ENCODE measurements at places on chromosomes 4 and X.
A peak's percentile ranks its signal among the peaks of the same experiment; 100 is the strongest.

DNA sequence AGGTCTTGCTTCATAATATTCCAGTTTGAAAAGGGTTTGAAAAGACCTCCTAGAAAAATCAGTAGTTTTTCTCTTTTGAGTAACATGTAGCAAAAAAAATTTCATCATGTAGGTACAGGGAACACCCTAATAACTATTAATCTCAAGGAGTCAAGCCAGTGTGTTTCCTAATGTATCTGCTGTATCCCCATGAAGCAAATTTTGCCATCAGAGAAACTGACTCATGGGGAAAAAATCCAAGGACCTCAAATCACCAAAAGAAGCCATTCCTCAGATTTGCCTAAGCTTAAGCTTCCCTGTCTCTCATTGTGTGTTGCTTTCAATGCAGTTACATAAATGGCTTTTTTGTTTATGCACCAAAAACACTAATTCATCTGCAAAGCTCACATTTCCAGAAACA, 29.7 kb downstream of the F9 start:
- DNase-seq: no peak

- no peak for DNase-seq
Observed at GRCh38 chr4:26717332-26717731, 133.4 kb downstream of the TBC1D19 start.

DNA sequence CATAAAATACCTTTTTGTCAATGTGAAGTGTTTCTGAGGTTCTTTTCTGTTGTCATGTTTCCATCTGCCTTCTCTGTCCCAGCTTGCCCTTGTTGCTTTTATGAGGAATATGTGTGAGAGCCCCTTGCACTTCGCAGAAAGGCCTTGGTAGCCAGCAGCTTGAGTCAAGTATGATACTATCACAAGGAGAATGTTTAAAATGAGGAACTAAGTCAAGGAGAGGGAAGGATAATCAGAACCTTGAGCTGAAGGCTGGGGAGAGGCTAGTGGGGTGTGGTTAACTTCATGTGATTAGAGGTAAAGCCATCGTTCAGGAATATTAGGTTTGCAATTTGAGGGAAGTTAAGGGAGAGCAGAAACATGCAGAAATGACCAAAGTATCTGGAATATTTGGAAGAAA, 12.7 kb downstream of the PGK1 start:
- DNase-seq: no peak

DNA sequence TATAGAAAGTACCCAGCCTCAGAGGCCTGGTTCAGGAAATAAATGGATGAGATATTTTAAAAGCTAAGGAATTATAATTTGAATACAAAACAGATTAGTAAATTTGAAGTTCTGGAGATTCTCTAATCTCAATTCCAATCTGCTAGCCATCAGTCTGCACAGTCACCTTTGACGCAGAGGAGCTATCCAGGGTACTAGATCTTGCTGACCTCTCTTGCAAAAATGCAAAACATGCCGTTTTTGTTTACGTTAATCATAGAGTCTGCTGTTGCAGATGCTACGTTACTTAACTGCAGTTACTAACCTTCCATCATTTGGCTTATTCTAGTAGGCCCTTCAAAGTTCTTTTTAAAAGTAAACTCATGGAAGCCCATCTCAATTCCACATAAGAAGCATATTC, 10.4 kb downstream of the CCSER1 start:
- DNase-seq: no peak

- no peak for DNase-seq
Observed at GRCh38 chr4:95362906-95363558, 185.7 kb downstream of the UNC5C start.

DNA sequence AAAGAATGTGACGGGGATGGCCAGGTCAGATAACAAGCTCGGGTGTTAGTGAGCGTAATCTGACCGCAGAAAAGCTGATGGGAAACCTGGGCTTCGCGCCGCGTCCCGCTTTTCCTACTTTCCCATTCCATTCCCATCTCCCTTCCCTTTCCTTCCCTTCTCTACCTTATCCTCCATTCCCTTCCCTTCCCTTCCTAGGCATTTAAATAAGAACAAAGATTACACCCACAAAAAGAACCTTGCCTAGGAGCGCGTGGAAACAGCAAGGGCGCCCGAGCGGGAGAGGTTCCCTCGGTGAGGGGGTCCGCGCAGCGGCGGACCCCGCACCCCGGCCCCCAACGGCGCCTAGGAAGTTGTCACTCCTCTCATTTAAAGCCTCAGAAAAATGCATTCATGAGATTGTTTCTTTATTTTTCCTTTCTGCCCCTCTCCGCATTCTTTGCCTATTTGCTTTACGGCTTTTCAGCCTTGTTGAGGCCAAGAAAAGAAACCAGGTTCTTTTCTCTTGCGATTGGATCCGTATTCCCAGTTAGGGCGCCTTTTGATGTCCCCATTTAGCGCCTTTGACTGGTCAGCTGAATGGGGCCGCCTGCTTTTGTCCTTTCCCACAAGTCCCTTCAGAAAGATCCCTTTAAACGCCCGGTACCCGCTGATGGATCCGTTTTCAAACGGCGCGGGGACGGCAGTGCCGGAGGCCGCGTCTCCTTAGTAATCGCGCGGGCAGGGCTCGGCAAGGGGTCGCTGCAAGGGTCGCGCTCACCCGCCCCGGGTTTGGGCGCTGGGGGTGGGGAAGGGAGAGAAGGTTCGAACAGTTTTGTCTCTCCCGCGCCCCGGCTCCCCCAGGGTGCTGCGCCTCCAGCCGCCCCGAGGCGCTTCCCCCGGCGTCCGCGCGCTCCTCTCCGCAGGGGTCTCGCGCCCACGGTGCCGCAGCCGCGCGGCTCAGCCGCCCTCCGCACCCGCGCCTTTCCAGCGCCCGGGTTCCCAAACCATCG, 54.1 kb upstream of the TMEM33 start:
- no peak for DNase-seq

DNA sequence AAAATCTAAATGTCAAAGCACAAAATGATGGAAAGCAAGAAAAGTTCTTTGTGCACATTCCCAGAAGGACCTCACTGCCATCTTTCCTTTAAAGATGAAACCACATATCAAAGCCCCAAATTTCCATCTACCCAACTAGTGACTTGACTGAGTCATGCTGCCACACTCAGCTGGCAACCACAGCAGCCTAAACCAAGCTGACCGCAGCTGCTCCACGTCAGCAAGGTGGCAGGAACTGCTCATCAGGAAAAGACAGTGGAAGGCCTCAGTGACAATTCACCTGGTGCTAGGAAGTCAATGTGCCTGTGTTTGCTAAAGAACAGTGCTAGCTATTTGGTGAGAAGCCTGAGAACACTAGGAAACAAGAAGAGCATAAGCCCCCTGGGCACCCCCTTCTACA, 26.1 kb downstream of the ACOX3 start:
- no peak for DNase-seq

GRCh38 chr4:24180586-24180985, 290.7 kb upstream of the PPARGC1A start:
- DNase-seq: no peak

GRCh38 chrX:121592884-121593283, 545.5 kb downstream of the GLUD2 start:
- DNase-seq: no peak

- DNase-seq: no peak
Observed at GRCh38 chr4:158125310-158125709, 47.5 kb downstream of the GASK1B start.

DNA sequence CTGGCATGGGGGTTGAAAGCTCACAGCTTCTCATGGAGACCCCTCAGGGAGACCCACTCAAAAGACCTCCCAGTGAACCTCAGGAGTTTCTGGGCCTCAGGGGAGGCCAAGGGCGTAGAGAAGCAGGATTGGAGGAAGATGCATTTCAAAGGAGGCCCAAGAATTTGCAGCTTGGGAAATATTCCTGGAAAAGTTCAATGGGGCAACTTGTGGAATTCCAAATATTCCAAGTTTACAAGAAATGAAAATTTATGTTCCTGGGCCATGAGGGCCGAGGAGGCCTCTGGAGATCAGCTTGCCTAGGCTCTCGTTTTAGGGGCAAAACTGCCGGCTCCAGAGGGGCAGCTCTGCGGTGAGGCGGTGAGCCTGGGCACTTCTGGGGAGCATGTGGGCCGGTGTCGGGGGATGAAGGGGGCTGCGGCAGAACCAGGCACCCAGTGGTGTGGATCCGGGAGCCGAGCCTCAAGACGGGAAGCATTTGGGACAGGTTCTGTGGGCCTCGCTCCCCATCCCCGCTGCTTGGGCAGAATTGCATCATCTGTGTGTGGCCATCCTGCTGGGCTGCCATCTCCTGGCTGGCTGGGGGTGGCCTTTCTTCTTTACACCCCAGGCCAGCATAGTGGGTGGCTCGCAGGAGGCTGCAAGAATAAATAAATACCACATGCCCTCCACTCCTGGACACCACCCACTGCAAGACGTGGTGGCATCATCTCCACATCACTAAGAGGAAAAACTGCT, 54.6 kb upstream of the GPR78 start:
- DNase-seq: no peak

GRCh38 chr4:37745946-37746345, 59.8 kb upstream of the RELL1 start:
- DNase-seq: no peak

DNA sequence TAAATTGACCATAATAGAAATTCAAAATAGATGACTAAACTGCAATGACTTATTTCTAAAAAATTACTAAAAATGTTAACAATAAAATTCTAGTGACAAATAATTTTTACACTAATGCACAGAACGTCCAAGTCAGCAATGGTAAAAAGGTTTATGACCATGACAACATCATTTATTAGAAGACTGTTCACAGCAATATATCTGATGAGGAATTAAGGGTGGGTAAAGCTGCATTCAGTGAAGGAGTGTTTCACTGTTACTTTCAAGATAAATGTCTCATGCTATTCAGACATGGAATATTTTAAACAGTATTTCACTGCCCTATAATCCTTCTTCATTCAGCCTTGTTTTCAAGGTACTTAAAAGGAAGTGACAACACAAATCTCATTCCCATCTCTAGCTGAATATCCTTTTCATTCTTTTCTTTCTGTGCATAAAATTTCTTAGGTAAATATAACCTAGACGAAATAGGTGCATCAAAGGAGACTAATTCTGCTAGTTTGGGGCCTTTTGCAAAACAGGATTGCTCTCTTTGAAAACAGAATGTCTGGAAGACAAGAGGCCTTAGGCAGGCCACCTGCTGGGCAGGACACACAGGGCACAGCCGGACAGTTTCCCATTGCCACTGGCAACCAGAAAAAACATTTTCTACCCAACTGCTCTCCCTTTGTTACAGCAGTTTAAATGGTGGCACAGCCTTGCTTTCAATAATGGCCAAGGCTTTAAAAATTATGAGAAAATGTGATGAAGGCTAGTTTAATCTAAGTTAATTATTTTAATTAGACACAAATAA, 600.3 kb downstream of the SPRY1 start:
- DNase-seq: no peak

DNA sequence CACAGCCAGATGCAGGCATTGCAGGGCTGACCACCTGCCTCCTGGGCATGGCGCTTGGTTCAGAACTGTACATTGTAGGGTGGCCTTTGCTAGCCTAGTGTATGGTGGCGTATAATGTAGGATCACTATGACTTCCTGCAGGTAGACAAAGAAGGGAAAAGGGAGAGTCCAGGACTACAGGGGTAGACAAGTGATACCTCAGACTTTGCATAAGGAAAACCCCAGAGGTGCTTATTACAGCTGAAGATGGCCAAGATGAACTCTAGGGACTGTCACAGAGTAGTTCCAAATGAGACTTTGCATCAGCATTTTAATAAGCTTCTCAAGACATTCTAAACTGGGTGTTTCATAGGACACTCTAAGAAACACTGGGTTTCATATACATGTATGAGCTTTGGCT, 116.4 kb upstream of the PUDP start:
- peak; percentile 30 for DNase-seq

GRCh38 chr4:30268370-30268769, 451.8 kb upstream of the PCDH7 start:
- DNase-seq: no peak

- no peak for DNase-seq
Observed at GRCh38 chr4:116343809-116344208, 741.6 kb downstream of the TRAM1L1 start.

DNA sequence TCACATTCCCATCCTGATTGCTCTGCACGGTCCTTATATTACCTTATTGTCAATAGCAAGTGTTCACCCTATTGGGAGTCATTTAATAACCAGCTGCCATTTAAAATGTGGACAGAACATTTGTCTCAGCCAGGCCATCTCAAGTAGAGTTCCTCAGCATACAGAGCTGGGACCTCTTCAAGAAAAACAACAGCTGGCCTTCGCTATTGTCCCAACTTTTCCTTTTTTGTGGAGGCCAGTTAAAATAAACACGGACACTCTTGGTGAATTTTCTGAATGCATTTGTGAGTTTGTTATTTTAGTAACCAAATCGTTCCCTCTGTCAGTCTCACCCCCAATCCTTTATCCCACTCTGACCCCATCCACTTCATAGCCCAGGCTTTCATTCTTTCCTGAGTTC, 395.3 kb upstream of the PITX2 start:
- no peak for DNase-seq

DNA sequence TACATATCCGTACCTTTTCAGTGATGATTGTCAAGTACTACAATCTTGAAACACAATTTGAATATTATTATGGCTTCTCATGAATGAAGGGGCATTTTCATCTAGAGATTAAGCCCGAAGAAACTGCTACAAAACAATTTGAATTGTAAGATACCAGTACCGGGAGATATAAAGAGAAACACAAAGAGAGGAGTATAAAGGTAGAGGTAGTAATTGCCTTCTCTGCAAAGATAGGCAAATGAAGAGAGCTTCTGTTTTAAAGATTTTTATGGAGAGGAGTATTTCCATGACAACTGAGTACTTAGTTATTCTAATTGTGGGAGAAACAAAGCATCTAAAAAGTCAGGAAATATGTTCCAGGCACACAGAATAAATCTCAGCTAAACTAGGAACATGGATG, 25.3 kb upstream of the KCNIP4 start:
- no peak for DNase-seq

GRCh38 chr4:146709956-146710355, 71.3 kb downstream of the POU4F2 start:
- no peak for DNase-seq

DNA sequence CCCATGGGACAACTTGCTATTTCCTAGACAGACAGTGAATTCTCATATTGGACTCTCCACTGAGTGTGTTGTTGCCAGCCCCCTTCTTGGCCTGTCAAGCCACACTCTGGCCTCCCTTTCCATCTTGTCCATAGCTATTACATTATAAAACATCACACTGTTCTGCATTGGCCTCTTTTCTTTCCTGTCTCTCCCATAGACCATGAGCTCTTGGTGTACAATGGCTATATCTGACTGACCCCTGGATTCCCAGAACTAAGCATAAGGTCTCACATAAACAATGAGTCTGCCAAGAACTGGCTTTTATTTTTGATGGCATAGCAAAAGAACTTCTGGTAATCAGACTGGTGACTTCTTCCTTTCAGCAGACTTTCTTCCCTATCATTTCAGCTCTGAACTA, 23.8 kb downstream of the STARD8 start:
- no peak for DNase-seq

- DNase-seq: no peak
Observed at GRCh38 chr4:122861172-122861943, 34.7 kb downstream of the FGF2 start.

- DNase-seq: no peak
Observed at GRCh38 chr4:46506876-46507275, 116.9 kb upstream of the GABRA2 start.
